Stimulated activated CD8-positive, alpha-beta memory T cell treated with anti-CD3 and anti-CD28 coated beads, Interleukin-12 subunit alpha, Interleukin-12 subunit beta, amount 100 ng/mL, for 4 hours (primary cell): ENCODE measurements at places on chromosomes 6 and 20.

GRCh38 chr6:65231616-65232015 lies 475.4 kb downstream of the EYS start:
- DNase-seq = no peak

DNA sequence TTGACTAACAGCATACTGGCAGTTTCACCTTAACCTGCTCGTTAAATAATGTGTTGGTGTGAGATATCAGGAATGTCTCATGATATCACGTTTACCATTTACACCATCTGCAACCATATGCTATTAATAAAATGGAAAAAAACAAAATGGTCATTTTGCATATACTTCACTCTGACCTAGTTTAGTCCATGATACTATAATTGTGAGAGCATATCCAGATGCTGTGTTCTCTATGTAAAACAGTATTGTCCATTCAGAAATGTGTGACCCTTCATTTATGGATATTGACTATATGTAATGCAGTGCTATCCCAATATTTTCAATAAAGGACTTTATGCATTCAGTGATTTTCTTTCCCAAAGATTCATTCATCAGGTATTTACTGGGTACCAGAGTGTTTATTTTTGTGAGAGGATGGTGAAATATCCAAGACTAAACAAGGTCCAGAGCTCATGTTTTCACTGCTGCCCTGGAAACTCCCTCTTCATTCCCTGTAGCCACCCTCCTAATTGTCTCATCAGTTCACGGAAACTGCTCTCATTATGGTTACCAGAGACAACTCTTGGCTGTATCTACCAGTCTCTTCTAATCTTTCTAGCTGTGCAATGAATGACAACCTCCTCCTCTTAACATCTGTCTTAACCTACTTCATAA lies 25.7 kb upstream of the HINT3 start:
- DNase-seq = no peak

GRCh38 chr6:47603227-47603626 lies 95.2 kb upstream of the ADGRF4 start:
- DNase-seq = no peak

DNA sequence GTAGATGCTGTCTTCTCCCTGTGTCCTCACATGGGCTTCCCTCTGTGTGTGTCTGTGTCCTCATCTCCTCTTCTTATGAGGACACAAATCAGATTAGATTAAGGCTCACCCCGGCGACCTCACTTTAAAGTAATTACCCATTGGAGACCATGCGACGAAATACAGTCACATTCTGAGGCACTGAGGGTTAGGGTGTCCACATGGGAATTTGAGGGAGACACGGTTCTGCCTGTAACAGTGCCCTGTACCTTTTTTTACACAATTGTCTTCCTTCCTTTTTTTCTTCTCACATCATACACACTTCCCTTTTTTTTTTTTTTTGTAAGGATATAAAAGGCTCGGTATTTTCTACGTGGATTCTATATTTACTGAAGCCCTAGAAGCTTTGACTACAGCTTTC lies 48.9 kb downstream of the DEK start:
- DNase-seq = no peak

DNA sequence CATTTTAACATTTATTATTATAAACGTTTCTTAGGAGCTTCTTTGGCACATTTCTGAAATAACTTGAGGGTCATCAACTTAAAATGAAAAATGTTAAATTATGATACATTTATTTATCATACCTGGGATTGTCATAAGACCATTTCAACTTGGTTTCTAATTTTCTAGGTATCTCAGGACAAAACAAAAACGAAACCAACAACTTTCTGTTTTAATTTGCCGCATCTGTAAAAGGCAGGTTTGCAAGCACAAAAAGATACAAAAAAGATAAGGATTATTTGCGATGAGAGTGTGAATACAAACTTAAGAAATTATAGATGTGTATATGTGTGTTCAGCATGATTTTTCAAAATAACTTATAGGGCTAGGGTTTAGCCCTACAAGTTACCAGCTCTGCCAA lies 395.0 kb upstream of the RUNX2 start:
- no peak for DNase-seq

- DNase-seq = no peak
Observed at GRCh38 chr6:8783191-8783590, 347.8 kb upstream of the SLC35B3 start.

GRCh38 chr6:106118835-106119431 lies 32.8 kb downstream of the PRDM1 start:
- DNase-seq = no peak

GRCh38 chr20:17610566-17611289 lies 40.9 kb downstream of the DSTN start:
- DNase-seq = no peak

DNA sequence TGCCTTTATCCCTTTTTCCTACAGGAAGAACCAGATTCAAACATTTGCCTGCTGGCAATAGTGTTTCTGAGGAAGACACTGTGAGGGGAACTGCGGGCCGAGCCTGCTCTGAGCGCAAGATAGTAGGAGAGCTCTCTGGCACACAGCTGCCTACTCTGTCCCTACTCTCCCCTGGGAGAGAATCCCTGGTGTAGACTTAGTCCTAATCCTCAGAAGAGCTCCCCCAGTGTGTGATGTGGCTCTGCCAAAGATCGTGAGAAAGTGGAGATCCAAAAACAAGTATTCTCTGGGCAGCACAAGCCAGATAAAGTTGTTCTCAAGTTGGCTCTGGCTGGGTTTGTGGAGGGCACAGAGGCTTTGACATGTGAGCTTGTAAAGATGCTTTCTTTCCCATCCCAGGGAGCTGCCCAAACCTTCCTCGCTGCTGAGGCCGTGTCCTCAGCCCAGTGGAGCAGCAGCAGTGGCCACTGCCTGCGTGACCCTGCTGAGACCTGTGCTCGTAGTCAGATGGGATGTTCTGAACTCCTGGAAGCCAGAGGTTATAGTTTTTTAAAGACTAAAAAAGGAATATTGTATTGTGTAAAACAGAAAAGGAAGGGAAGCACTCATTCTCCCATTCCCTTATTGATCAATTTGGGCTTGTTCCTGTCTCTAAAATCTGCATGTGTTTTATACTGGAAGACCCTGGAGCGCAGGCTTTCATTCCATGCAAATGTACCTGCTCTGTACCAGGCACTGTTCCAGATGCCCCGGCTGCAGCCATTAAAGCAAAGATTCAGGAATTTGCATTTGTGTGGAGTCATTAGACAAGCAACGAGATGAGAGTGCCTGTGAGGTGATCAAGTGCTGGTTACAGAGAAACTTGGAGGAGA lies 30.7 kb downstream of the PNLDC1 start:
- no peak for DNase-seq

DNA sequence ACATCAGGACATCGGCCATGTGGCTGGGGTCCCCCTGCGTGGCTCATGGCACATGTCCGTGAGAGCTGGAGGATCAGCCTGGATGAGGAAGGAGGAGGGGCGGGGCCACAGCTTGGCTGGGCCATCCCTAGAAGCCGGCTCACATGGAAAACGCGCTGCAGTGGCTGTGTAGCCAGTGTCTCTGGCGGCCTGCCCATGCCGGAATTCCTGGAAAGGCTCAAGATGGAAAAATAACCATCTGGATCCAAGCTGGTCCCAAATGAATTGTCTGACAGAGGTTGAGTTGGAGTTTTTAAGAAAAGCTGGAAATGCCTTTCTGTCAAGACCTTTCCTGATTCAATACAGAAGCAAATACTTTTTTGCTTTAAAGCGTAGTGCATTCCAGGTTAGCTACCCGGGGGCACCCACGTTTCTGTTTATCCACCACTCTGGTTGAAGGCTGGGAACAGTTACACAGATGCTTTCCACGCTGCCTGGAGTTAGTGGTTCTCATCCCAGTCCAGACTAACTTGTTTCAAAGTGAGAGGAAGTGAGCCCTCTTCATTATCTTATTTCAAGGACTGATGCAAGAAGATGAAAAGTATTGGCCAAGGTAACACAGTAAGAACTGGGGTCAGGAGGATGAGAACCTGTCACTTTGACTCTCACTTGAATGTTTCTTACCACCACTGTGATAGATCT lies 99.0 kb downstream of the GMPR start:
- no peak for DNase-seq

DNA sequence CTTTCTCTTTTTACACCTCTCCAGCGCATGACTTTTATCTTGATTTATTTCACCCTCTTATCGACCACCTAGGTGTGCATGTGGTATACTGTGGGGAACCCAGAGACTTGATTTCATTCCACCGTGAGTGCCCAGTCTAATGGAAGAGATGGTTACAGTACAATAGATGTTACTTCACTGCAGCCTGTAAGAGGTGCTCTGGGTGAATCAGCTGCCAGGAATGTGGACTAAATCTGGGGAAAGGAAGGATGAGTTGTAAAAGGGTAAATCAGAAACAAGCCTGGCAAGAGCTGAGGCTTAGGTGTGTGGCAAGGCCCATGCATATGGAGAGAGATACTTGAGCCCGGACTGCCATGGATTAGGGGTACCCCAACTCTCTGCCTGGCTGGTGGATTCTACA lies 7.4 kb downstream of the STK35 start:
- no peak for DNase-seq

DNA sequence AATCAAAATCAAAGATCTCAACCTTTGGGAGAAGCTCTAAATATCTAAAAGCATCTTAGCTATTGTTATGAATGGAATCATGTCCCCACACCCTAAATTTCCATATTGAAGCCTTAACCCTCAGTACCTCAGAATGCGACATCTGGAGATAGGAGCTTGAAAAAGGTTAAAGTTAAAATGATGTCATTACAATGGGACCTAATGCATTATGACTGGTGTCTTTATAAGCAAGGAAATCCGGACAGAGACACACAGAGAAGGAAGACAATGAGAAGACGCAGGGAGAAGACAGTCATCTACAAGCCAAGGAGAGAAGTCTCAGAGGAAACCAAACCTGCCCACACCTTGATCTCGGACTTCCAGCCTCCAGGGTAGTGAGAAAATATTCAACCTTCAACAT lies 46.1 kb downstream of the KIF13A start:
- DNase-seq = no peak

GRCh38 chr6:79656134-79656533 lies 25.0 kb downstream of the SH3BGRL2 start:
- DNase-seq = no peak

DNA sequence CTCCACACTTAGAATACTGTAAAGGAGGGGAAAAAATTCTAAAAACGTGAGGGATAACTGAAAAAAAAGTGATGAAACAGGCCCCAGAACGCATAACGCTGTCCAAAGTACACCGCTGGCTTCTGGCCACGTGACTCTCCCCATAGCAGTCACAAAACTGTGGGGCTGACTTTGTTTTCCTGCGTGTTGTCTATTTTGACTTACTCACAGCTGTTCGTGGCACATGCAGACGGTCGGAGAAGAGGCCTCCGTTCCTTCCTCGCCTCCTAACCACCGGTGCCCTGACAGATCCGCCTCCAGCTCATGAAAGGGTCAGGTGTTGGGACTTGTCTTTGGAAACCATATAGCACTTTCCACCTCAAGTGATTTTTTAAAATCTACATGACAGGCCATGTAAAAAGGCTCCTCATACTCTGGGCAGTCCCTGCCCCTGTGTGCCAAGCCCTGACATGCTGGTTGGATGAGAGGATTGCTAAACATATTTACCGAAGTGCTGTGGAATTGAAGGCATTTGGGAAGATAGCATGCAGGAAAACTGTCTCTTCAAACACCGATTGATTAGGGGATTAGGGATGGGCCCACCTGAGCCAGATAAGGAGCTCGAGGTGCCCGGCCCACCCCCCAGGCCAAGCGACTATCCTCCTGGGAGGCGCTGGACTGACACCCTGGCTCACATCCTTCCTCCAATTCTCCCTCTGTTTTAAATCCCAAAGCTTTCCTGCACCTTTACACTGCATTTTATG lies 54.8 kb downstream of the DACT2 start:
- no peak for DNase-seq

- DNase-seq = no peak
Observed at GRCh38 chr20:11101243-11101642, 427.4 kb upstream of the JAG1 start.

GRCh38 chr20:821046-821730 lies 12.3 kb upstream of the FAM110A start:
- no peak for DNase-seq

DNA sequence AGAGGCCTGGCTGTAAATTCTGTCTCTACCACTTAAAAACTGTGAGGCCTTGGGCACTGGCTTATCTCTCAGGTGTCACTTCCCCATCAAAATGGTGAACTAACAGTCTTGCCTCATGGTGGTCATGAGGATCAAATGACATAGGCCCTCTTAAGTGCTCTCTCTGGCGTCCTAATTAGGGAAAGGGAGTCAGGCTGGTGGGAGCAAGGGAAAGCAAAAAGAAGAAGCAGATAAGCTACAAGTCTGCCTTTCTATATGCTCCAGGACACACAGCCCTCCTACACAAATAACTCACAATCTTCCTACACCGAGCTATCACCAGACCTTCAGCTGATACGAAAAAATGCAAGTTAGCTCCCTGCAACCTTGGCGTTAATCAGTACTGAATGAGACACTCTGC lies 19.5 kb upstream of the SLC22A16 start:
- DNase-seq = no peak

DNA sequence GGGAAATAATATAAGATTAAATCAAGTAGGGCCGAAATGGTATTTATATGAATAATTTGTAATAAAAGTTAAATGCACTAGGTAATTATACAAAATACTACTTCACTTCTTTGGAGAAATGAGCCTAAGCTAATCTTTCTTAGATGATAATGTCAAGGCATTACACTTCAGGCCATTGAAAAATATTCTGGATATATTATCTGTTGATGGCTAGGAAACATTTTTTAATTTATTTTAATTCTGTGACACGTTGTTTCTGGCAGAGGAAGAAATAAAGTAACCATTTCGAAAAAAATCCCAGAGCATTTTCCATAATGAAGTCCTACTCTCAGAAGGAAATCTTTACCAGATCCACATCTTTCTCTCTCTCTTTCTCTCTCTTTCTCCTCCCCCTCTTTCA lies 133.9 kb downstream of the MMUT start:
- DNase-seq = no peak

GRCh38 chr6:26599591-26599990 lies 2.8 kb downstream of the ABT1 start:
- DNase-seq = no peak

DNA sequence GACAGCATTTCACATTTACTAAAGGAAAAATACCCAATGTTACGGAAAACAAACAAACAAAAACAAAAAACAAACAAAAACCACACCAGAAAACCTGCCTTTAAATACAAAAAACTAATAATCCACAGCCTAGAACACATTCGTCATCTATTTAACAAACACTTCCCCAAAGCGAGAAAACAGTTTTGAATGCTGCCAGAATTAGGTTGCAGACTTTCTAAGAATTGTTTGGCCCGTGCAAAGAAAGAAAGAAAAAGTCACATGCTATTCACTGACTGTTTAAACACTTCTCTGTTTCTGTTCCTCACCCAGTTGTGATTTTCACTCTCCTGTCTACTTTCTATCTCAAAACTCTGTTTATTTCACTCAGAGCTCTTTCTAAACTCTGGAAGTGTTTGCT lies 52.5 kb downstream of the BCAS1 start:
- DNase-seq = no peak

GRCh38 chr20:53718142-53719021 lies 124.7 kb upstream of the ZNF217 start:
- DNase-seq = no peak

DNA sequence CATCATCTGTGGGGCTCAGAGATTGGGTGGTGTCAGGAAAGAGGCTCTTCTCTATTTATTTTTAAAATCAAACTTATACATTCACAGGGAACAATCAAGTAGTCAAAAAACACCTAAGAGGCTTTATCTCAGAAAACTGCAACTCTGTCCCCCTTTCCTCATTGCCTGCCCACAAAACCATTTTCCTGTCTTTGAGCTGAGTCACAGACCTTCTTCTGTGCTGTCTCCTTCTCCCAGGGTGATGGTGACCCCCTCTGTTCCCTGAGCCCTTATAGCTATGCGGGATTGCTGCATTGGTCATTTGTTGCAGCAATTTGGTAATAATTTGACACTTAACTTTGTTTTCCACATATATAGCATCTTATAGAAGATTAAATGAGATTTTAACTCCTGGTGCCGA lies 195.2 kb upstream of the PROKR2 start:
- DNase-seq = no peak
